ENCODE measurements at places on chromosomes 5 and 9.

GRCh38 chr9:124205686-124206352 is 51.9 kb upstream of the NEK6 start:
- no peak for ATAC-seq

- peak; percentile 76 for ATAC-seq
Observed at GRCh38 chr5:14144586-14145434, 1.7 kb downstream of the TRIO start.

DNA sequence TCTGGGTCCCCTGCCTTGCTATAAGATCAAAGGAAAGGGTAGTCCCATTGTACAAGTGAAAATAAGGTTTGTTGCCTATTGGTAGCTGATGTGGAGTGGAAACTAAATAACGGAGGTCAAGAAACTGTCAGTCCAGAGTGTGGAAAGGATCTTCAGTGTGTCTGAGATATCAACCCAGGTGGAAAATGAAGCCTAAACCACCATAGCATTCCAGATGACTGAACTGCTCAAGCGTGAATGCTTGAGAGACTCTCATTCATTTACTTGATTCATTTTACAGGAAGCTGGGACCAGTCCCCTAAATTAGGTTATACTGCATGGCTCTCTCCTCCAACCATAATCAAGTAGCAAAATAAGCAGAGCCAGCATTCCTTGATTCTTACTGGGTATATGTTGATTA is 116.0 kb upstream of the SLC28A3 start:
- ATAC-seq = no peak

GRCh38 chr5:180068519-180069090 is 3.0 kb downstream of the RNF130 start:
- no peak for ATAC-seq

DNA sequence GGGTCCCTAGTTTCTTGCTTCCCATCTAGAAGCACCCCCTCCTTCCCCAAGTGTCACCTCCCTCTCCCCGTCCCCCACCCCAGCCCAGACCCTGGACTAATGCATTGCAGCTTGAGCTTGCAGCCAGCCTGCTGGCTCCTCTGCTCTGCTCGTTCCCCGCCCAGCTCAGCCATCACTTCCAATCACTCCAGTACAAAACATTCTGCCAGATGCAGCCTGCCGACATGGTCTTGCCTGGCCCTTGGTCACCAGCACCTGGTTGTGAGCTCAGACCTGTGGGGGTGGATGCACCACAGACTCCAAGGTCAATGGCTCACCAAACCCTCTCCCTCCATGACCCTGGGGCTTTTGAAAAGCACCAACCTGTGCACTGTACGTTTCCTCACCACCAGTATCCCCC is 172.9 kb upstream of the SMIM23 start:
- no peak for ATAC-seq

- ATAC-seq = no peak
Observed at GRCh38 chr5:78823196-78823595, 161.9 kb downstream of the ARSB start.

DNA sequence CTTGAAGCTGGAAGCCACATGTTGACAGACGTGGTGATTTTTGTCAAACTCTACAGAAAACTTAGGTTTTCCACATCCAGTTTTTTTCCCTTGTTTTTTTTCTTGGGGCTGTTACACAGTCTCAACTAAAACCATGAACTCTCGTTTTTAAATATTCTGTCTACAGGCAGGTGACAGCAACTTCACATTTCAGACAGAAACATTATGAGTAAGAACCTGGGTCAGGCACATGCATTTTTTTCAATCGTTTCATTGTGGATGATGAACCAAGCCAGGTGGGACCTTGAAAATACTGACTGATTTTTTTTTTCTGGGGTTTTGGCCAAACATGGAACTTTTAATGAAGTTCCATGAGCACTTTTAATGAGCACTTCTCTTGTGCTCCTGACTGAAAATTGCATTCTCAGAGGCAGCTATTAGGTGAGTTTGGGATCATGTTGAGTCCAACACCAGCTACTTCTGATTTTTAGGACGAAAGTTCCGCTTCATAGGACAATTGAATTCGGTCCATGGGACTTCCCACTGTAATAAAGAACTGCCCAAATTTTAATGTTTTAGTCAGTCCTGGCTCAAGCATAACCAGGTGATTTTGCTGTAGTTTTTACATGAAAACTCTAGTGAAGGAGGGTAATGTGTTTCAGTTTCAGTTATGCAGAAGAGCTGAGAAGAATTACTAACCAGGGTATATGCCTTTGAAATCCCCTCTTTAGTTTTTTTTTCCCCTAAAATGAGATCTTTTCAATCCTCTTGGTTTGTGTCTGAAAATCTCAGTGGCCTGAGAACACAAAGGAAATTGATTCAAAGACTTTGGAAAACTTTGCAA is 93.2 kb upstream of the ADAMTS16 start:
- ATAC-seq = no peak

DNA sequence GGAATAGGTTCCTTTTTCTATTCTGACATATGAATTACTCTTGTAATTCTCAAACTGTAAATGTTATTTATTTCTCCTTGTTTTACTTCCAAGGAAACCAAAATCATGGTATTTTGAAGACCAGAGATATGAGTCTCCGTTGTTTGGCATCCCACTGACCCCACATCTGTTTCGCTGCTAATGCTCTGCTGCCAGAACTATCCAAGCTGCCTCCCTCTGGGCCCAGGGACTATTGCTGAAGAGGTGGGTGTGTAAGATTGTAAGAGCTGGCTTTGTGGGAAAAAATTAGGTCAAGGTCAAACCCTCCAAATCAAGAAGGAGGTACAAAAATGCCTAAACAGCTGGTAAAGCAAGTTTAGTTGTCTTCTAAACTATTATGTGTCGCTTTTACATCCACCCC is 129.4 kb upstream of the MYO10 start:
- no peak for ATAC-seq

Measured in esophagus mucosa (tissue), 1 donor.